ENCODE measurements at places on chromosomes 11 and 22.

DNA sequence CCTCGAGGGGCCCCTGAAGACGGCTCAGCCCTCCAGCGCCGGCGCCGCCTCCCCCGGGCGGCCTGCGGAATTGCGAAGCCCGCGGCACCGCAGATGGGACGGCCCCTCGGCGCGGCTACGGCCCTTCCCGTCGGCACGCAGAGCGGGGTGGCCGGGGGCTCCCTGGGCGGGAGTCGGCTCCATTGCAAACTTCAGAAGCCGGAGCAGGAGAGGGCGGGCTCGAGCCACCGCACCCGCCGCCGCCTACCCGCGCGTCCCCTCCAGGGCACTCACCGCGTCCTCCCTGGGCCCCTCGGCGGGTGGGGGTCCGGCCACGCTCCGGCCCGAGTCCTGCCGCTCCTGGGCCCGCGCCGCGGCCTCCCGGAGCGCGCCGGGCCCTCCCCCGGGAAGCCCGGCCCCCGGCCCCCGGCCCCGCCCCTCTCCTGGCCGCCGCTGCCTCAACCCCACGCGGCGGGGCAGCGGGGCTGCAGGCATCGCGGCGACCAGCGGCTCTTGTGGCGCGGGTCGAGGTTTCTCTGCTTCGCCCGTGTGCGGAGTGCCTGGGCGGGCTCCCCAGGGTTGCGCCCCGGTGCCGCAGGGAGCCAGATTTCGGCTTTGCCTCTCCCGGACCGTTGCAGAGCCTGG is at the start of gene PACSIN3:
Gene PACSIN3, minus strand, starts transcription at position 359 of the 624 bp plus-strand sequence. CDS start 3,707 bp downstream, outside the sequence.
- DNase-seq: peak; percentile 77

GRCh38 chr11:111766834-111767142 is 599 bp upstream of the PPP2R1B start:
- no peak for DNase-seq

DNA sequence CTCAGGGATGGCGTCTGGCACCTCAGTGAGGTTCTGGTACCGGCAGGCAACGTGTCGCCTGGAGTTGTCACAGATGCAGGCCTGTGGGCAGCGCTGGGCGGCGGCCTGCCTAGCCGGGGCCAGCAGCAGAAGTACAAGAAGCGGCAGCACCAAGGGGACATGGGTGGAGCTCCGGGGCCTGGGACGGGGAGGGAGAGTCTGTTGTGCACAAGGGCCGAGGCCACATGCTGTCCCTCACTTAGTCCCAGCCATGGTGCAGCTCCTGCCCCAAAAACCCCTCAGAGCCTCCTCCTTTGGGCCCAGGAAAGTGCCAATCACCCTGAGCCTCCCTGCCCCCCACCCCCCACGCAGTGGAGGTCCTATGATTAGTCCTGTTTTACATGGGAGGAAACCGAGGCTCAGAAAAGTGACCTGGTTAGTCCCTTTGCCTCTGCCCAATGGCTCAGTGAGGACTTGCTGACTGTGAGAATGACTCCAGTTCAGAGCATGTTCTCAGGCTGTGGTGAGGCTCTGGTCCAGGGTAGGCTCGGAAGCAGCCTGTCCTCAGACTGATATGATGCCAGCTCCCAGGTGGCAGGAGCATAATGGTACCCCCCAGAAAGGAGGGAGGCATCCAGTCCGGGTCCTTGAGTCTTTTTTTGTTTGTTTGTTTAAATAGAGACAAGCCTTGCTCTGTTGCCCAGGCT is 1.1 kb downstream of the CHADL start:
- DNase-seq: no peak

DNA sequence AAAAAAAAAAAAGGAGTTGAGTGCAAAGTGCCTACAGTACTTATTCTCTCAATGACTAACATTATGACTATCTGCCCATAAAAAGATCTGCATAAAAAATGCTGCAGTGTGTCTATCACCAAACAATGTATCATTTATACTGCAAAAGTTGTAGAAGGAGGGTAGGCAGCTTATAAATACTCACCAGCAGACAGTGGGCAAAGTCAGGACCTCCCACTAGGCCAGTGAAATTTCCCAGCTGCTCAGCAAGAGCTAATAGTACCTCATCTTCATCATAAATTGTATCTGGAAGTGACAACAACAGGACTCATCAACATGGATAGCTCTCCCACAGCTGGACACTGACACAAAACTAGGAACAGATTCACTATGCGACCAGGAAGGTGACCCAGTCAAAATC is 1.6 kb downstream of the PPP2R1B start:
- DNase-seq: no peak

- no peak for DNase-seq
These were observed 65.0 kb downstream of the PARVB start for GRCh38 chr22:44088976-44089570.

DNA sequence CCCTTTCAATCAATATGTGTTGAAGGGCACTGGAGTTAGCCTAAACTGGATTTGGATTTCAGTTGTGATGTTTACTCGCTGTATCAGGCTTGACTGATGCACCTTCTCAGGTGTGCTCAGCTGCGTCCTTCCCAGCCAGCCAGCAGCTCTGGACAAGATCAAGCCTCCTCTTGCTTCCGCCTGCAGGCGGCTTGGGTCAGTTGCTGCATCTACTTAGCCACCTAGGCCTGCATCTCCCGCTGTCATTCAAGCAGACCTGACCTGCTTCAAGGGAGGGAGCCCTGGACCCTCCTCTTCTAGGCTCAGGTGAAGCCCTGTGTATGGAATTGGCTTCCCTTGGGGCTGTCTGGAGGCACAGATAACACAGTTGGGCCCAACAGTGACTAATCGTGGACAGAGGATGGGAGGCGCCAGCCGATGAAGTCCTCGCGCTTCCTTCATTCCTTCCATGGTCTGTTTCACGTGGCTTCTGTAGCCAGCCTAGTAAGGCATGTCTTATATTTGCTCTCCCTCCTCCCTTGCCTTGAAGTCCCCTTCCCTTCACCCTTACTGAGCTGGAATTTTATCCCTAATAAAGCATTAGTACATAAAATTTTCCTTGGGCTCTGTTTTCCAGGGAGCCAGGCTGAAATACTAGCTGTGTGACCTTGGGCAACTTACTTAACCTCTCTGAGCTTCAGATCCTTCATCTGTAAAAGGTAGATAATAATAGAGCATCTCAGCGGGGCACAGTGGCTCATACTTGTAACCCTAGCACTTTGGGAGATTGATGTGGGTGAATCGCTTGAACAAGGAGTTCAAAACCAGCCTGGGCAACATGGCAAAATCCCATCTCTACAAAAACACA is 2.1 kb upstream of the LHFPL7 start:
- no peak for DNase-seq

DNA sequence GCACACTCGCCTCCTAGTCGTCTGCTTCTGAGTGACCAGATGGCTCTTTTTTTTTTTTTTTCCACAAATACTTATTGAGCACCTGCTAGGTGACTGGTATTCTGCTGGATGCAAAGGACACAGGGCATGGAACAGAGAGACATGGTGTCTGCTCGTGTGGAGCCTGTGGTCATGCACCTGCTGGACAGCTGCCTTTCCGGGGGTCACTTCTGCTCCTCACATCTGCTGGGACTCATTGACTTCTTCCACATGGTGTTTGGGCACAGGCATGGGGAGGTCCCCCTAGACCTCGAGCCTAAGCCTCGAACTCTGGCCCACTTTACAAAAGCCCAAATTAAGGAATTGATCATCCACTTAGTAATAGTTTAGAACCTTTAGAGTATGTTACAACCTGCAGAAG is 39.5 kb upstream of the EMID1 start:
- DNase-seq: no peak

GRCh38 chr22:17753401-17753989 is 20.8 kb downstream of the BID start:
- DNase-seq: no peak

DNA sequence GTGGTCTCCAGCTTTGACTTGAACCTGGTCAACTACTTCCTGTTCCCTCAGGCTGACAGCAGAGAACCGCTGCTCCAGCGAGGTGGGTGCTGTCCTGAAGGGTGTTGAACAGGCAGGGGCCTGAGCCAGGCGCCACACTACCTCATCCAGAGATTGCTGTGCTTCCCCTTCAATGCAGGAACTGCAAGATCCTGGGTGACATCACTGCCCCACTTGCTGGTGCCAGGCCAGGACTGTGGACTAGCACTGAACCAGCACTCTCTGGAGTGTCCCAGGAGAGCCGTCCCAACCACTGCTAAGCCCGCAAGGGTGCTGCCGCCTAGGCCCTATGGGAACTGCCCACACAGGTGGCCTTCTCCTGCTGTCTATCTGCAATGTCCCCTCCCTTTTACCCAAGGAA is 51.7 kb downstream of the GAB4 start:
- no peak for DNase-seq

- DNase-seq: no peak
These were observed 11.3 kb upstream of the CXCR5 start for GRCh38 chr11:118872403-118872821.

DNA sequence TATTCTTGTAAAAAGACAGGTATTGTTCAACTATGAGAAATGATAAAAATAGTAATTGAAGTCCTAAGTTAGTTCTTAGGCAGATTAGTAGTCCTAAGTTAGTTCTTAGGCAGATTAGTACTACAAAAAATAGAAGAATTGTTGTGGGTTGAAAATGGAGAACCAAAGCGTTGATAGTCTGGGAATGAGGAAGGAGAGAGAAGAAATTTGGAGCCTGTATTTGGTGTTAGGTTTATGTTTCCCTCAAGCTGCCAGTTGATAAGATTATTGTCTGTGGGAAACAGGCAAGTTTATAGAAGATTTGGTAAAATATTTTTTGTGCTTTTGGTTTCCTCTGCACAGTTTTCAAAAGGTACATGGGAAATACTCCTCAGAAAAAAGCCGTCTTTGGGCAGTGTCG is 3.6 kb downstream of the BCO2 start:
- no peak for DNase-seq

DNA sequence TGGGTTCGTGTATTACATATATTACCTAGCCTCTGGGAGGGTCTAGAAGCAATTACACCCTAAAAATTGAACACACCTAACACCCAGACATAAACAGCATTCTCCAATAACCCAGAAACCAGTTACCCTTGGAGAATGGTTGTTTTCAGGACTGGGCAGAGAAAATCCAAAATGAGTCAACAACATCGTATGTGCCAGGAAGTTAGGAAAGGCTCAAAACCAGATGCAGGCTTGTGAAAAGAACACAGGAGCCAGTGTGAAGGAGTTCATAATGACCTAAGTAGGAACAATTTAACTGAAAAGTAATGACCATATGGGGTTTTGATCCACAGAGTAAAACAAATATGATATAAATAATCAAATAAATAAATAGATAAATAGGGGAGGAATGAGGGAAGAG is 5.1 kb upstream of the CLPB start:
- no peak for DNase-seq

- no peak for DNase-seq
These were observed 24.2 kb downstream of the A4GALT start for GRCh38 chr22:42696331-42696967.

GRCh38 chr11:36478700-36479329 is 31.3 kb downstream of the TRAF6 start:
- DNase-seq: no peak

DNA sequence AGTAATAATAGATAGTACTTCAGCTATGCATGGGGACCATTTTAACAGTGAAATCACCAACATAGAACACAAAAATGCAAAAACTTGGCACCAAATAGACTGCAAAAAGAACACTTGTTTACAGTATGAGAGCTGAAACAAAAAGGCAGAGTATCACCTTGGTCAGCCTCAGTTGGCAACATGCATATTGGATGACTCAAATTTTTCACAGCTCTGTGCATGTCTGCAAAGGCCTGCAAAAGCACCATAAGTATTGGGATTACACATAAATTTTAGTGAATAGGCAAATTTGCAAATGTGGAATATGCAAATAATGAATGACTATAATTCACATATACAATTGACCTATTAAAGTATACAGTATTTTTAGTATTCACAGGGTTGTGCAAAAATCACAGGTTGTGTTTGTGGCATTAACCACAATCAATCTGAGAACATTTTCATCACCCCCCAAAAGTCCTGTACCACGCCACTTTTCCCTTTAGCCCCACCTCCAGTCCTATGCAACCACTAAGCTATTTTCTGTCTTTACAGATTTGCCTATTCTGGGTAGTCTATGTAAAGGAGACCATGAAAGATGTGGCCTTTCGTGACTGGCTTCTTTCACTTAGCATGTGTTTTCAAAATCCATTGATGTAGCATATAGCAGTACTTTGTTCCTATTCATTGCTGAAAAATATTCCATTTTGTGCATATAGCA is 47.2 kb downstream of the CCDC15 start:
- no peak for DNase-seq

GRCh38 chr11:64869571-64870175 is 8.7 kb downstream of the EHD1 start:
- DNase-seq: no peak

- DNase-seq: no peak
These were observed 68.0 kb downstream of the PGR start for GRCh38 chr11:101061606-101062005.

Data from HuH-7.5 (cell line).